Kasumi-1 (cell line): ENCODE measurements at places on chromosomes 1 and 21.

- no peak for DNase-seq
Observed at GRCh38 chr1:107648071-107648470, 316.9 kb downstream of the VAV3 start.

DNA sequence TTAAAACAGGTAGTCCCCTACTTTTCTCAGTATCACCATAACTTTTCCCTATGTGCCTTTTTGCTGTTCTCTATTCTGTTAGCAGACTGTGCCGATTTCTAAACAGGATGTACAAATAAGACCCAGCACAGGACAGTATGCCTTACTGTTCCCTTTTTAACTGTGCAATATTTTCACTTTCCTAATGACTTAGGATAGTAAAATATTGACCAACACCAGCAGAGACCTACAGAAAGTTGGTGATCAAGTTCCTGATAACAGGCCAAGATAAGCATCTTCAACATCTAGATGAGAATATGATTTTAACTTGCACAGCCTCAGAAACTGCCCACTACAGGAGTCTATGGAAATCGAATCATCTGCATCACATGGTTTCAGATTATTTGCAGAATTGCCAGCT is 42.0 kb downstream of the ADSS2 start:
- DNase-seq = no peak

- no peak for DNase-seq
Observed at GRCh38 chr1:97936976-97937375, 16.1 kb upstream of the DPYD start.

- no peak for DNase-seq
Observed at GRCh38 chr1:179380299-179380698, 14.5 kb downstream of the AXDND1 start.

- peak; percentile 67 for DNase-seq
Observed at GRCh38 chr1:93180723-93181613, at the start of gene CCDC18. CCDC18 (plus strand) TSS chr1:93180724; CDS start chr1:93183362, 2,638 bp downstream.
